ENCODE measurements at places on chromosomes 1 and 21.

- DNase-seq, result no peak
Observed at GRCh38 chr1:228770779-228771223, 35.5 kb downstream of the RHOU start.

- DNase-seq, result no peak
Observed at GRCh38 chr21:34017039-34017961, 56.1 kb upstream of the MRPS6 start.

DNA sequence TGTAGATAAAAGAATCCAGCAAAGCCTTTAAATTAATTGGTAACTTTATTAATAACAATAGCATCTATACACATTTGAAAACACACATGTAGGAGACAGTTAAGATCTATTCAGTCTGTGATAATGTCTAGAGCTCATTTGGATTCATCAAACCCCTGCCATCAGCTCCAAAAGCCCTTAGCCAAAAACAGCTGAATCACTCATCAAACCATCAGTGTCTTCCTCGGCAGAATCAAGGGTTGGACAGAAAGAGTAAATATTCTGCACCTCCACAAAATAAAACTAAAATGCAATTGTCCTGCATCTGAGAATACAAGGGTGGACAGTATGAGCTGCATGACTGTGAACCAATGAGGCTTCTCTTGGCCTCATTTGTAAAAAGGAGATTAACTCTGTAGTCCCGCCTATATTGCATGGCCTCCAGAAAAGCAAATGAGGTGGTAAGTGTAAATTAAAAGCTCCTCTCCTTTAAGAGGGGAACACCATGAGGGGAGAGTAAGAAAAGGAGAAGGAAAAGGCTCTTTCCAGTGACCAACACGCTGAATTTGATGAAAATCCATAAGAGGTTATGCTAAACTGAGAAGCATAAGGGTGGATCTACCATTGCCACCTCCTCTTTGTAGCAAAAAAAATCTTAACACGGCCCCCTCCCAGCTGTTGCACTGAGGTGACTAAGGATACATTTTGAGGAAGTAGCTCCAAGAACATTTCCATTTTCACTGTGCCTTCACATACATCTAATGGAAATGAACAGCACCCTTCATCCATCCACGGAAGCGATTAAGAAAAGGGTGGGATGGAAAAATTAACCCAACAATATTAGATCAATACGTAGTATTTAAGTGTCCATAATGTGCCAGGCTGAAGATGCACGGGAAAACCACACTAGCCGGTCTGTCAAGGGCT is 14.7 kb upstream of the BOLA1 start:
- peak; percentile 17 for DNase-seq

- no peak for DNase-seq
Observed at GRCh38 chr1:6181347-6181770, 1.2 kb upstream of the CHD5 start.

DNA sequence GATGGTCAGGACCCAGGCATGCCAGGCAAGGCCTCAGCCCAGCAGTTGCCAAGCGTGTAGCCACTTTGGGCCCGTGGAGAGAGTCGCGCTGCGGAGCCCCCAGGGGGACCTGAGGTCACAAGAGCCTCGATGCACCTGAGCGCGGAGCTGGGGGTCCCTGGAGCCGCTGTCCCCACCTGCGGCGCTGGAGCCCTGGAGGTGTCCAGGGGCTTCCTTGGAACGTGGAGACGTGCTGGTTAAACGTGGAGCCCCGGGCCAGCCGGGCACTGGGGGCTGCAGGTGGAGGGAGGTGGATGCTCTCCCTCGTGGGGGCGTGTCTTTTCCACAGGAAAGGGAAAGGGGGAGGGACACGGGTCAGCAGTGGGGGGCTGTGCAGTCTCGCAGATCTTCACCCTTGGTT is 3.1 kb downstream of the PLCH2 start:
- DNase-seq, result no peak

- no peak for DNase-seq
Observed at GRCh38 chr1:85343213-85343611, 66.8 kb upstream of the BCL10 start.

- DNase-seq, result no peak
Observed at GRCh38 chr1:20432891-20433290, 53.1 kb downstream of the CAMK2N1 start.

- no peak for DNase-seq
Observed at GRCh38 chr1:61344696-61345095, 262.3 kb downstream of the NFIA start.

GRCh38 chr1:31408788-31409318 is 4.2 kb upstream of the SERINC2 start:
- no peak for DNase-seq
